ENCODE measurements at places on chromosomes 2 and 18.
A peak's percentile ranks its signal among the peaks of the same experiment; 100 is the strongest.

GRCh38 chr18:58615140-58616132 is 13.5 kb downstream of the ALPK2 start:
- DNase-seq = peak; percentile 63

- no peak for DNase-seq
These were observed 124.4 kb downstream of the LRRTM4 start for GRCh38 chr2:77397763-77398162.

DNA sequence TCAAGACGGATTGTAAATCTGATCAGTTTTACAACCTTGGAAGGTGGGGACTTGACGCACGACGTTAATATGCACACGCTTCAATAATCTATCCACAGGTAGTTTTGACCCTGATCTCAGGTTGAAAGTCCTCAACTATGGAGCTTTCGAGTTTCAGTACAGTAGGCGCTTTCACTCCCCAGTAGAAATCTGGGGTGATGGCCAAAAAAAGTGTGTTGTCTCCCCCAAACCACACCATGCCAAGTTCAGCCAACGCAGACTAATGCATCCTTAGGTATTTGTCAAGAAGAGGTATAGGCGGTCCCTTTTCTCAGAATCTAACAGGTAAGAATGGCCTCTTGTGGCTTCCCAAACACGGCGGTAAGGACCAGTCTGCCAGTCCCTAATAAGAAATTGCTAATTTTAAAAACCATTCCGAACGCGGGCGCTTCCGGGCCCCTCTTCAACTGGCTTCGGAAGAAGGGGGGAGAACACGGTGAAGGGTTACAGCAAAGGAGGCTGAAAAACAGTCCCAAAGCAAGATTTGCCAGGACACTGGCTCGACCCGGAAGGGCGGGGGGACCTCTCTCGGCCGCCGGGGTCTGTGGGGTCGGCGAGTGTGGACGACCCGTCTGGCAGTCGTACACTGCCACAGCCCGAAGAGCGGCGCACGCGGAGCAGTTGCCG is 659 bp downstream of the FAM210A start:
- peak; percentile 20 for DNase-seq

DNA sequence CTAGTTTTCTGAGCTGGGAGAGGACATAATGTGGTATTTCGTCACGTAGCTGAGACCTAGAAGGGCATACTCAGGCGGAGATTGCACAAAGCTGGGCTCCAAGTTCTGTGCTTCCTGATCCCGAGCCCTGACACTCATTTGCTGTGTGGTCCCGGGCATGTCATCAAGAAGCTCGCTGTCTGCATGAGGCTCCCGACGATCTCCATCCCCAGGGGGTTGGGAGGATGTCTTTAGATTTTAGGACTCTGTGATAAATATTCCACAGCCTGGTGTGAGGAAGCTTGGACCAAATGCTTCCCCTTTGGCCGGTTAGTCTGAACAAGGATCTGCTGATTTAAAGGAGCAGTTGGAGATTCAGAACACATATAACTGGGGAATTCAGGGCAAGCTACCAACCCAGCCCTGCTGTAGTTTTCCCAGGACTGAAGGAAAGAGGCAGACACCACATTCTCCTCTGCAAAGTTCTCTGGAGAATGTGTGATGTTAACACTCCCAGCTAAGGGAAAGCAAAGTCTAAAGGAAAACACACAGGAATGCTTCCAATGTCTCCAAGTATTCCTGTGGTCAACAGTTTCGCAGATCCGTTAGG is 2.3 kb downstream of the KCNE4 start:
- DNase-seq = peak; percentile 89

DNA sequence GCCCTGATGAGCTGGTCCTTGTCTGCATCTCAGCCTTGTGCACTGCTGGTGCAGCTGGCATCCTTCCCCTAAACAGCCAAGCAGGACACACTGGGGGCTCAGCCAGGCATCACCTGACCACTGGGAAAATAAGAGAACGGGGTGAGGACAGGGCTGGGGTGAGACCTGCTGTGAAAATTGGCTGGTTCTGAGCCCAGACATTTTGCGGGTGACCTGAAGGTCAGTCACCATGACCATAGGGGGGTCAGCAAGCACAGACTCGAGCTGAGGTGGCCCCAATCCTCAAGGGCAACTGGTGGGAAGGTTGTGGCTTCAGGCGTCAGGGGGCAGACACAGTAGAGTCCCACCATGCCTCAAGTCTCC is 144.9 kb upstream of the TWIST2 start:
- no peak for DNase-seq

DNA sequence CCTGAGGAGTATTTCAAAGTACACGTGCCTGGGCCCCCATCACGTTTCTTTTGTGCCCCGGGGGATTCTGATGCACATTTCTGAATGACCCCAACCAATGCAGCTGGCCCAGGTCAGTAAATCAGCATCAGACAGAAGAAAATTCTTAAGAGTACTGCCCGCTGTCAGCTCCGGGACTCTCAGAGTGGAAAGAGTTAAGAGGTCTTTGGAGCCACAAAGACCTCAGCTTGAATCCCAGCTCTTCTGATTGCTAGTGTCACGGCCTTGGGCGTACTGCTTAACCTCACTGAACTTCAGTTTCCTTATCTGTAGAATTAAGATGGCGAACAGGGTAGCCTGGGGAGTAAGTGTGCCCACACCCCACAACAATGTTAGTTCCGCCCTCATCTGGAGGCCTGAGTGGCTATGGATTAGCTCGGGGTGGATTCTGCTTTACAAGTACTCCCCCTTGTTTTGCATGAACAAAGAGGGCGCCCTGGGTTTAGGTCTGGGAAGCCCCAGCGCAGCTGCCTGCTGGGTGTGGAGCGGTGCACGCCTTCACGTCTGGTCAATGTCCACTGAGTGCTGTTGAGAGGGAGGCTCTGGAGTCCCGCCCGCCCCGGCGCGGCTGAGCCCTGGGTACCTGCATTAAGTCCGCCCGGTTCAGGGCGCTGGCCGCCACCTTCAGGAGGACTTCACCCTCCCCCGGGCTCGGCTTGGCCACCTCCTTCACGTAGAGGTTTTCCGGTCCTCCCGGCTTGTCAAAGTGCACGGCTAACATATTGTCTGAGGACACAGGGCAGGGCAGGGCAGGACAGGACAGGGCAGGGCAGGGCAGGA is 858 bp downstream of the TP53I3 start:
- peak; percentile 85 for DNase-seq

DNA sequence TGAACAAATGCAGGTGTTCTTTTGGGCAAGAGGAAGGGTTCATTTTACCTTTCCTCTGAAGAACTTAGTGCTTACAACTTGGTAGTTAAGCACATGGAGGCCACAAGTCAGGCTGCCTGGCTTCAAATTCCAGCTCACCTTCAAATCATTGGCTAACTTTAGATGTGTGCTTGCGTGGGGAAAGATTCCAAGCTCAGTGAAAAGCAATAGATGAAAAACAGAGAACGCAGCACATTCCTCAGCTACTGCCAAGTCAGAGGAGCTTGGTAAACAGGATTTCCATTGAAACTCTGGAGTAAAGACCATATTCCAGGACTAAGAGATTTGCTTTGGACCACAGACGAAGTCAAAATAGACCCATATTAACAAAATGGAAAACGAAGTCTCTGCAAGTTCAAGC is 96.3 kb upstream of the ASB18 start:
- no peak for DNase-seq
